ENCODE measurements at places on chromosomes 3 and 15.

- no peak for DNase-seq
- no peaks in the 10 kb centered on the region for H3K27me3 ChIP-seq
- H3K4me1 ChIP-seq: no peaks in the 10 kb centered on the region
- H3K27ac ChIP-seq: no peak overlapping the region
- no peaks in the 10 kb centered on the region for H3K36me3 ChIP-seq
- H3K4me3 ChIP-seq: no peak overlapping the region
These were observed 128.5 kb upstream of the RBMS3 start for GRCh38 chr3:29152379-29152778.

DNA sequence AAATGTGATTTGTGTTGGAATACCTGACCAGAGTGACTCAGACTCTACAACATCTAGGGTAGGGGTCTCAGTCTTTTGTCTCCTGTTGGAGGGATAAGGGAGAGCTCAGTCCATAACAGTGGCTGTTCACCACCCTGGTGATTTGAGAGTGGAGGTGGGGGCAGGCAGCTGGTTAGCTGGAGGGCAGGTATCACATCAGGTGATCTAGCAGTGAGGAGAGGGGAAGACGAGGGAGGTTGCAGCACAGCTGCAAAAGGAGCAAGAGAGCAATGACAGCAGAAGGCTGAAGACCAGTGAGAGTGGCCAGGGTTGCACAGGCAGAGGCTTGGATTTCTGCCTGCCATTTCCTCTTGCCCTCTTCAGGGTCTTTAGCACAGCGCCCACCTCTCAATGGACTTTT lies 38.4 kb downstream of the PLCL2 start:
- no peak overlapping the region for H3K27ac ChIP-seq
- H3K4me1 ChIP-seq: no peaks in the 10 kb centered on the region
- H3K36me3 ChIP-seq: no peaks in the 10 kb centered on the region

DNA sequence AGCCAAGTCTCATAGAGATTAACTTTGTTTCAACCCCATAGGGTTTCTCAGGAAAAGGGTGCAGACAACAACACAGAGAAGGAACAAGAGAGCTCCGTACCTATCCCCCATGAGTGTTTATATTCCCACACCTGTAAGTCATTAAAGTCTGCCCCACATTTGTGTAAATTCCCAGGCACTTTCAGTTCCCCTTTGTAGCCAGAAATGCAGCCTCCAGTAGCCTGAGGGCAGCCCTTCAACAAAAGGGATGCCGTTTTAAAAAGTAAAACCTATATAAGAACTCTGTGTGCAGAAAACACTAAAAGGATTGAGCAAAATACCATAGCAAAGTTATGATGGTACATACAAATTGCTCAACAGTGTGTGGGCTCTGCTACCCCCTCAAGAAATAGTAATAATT lies 59.7 kb upstream of the TMEM108 start:
- H3K36me3 ChIP-seq: no peaks in the 10 kb centered on the region
- no peaks in the 10 kb centered on the region for H3K4me1 ChIP-seq
- no peak for DNase-seq
- H3K4me3 ChIP-seq: no peak overlapping the region
- H3K27me3 ChIP-seq: no peaks in the 10 kb centered on the region

DNA sequence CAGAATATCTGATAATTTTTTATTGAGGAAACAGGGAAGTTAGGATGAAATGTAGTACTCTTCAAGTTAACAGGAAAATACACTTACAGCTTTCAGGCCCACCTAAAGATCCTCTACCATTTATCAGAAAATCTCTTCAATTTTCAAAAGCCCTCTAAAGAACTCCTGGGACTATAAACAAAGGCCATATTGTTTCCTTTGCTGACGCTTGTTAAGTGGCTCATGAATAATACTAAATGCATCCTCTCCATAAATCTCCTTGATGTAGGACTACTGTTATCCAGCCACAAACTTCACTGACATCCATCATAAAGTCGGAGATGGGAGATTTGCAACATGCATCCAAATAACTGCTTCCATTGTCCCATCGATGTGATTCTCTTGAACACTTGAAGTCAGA lies 326.5 kb downstream of the ZIC1 start:
- H3K4me3 ChIP-seq: no peak overlapping the region
- no peak for DNase-seq
- H3K27ac ChIP-seq: no peak overlapping the region
- H3K4me1 ChIP-seq: no peaks in the 10 kb centered on the region
- no peaks in the 10 kb centered on the region for H3K27me3 ChIP-seq

DNA sequence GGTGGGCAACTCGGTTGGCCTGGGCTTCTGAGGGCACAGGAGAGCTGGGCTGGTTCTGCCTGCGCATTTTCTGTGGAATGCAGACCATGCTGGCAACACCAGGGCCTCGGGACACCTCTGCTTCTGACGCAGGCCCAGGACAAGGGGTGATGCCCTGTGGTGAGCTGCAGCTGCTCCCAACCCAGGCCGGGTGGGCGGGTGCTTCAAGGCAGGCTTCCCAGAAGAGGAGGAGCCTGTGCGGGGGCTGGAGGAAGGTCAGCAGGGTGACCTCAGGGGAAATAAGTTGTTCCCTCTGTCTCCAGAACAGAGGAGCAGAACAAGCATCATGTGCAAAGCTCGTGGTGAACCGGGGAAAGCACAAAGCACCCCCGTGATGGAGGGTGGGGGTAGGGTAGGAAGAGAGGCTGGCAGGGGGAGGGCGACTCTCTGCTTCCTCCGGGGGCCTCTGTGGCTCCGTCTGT lies 11.0 kb upstream of the PLXNA1 start:
- H3K4me3 ChIP-seq: no peak overlapping the region
- peaks cover 20% of the 10 kb centered on the region for H3K27me3 ChIP-seq
- peaks cover 16% of the 10 kb centered on the region for H3K4me1 ChIP-seq
- no peak for DNase-seq

All from esophagus squamous epithelium (tissue), 5 donors.